Stimulated activated CD8-positive, alpha-beta memory T cell treated with anti-CD3 and anti-CD28 coated beads, Interleukin-4, amount 100 ng/mL, for 4 hours (primary cell): ENCODE measurements at places on chromosomes 16 and 17.

GRCh38 chr17:78418326-78419026 lies 40.0 kb downstream of the PGS1 start:
- no peak for DNase-seq

DNA sequence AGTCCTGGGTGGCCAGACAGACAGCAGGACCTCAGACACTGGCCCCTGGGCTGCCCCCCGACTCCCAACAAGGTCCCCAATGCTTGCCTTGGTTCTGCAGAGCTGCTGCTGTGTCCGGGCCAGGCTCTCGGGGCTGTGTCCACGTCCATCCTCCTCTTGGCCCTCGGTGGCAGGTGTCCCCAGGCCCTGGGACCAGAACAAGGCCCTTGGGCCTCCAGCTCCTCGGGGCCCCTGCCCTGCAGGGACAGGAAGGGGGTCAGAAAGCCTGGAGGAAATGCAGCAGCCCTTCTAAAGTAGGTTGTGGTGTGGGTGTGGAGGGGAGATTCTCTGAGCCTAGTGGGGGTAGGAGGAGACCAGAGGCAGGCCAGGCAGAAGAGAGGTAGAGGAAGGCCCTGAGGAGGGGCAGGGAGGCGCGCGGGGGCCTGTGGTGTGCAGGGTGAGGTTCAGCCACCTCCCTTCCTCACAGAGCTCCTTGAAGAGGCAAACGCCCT lies 2.5 kb upstream of the AXIN1 start:
- DNase-seq = peak; percentile 36

GRCh38 chr17:49717371-49717861 lies 9.7 kb upstream of the SLC35B1 start:
- DNase-seq = no peak

DNA sequence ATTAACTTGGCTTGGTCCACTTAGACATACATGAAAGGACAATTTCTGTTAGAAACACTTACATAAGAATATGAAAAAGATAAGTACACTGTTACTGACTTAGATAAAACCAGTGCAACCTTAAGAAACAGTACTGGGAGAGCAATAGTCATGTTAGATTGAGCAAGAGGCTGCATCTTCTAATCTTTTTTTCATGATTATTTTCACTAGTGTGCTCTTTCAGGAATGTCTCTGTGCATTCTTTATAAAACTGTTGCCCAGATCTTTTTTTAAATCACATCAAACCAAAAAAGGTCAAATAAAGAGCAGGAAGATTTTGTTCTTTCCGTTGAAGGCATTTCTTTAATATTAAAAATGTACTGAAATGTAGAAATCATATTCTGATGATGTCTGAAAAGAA lies 100.7 kb upstream of the AXIN2 start:
- no peak for DNase-seq

DNA sequence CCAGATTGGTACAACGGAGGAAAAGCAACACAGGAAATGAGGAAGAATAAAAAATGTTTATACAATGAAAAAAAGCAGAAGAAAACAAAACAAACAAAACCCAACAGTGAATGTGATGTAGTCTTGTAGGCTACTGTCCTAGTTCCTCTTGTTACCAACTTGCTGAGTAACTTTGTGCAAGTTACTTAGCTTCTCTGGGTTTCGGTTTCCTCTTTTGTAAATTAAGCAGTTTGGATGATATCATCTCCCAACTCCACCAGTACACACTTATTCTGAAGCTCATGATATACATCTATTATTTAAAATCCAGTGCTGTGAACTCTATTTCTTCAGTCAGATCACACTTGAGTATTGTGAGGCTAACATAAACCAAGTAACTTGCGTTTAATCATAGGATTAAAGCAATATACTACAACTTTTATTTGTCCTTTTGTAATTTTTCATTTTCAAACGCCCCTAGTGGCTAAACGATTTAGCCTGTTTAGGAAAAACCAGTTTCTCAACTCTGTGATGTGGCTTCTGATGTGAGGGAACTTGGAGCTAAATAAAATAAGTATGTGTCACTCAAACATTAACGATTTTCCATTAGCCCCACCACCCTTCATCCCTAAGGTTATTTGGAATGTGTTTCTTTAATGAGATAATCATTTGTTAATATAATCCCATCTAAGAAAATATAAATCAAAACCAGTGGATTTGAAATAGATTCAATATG lies 1.4 kb upstream of the UNK start:
- no peak for DNase-seq

GRCh38 chr17:70810609-70811008 lies 641.3 kb downstream of the KCNJ2 start:
- DNase-seq = no peak

- DNase-seq = no peak
These were observed 239 bp downstream of the PIEZO1 start for GRCh38 chr16:88784856-88785105.

DNA sequence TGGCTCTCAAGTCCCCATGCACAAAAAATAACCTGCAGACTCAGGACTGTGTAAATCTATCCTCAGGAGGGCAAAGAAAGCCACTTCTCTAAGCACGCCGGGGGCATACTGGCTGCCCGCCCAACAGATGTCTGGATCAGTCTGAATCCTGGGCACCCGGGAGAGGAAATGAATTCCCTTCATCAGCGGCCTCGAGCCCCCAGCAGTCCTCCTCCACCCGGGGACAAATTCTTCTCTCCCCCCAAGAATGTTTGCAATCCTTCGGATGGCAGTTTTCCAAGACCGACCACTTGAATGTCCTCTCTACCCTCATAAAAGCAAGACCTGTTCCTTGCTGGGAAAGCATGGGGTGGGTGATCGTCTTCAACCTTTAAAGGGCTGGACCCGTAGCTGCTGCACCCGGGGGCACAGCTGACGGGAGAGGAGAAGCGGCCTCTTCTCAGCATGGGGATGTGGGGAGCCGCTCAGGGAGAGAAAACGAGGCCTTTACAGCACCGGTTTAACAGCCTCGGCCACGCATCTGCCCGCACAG lies 9.4 kb upstream of the MAP2K3 start:
- no peak for DNase-seq

DNA sequence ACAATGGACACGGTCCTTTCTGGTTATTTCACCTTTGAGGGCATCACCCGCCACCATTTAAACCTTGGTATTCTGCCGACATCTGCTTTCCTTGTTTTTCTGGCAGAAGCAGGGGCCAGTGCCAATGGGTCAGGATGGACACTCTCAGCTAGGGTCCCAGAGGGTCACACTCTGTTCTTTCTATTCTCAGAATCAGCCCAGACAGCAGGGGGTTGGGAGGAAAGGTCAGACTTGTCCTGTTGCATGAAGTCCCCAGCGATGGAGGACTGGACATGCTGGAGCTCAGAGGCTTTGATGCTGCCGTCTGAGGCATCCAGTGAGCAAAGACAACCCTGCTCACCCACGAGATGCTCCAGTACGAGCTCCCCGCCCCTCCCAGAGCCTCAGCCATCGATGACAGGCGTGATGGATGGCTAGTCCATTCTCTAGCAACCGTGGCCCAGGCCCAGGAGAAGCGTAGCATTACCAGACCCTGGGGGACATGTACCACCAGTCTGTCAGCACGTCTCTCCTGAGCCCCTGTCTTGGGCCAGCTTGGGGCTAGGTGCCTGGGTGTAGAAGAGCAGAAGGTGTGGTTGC lies 62.0 kb downstream of the FOXL1 start:
- no peak for DNase-seq

GRCh38 chr16:2016407-2016922 lies 3.1 kb upstream of the NPW start:
- DNase-seq = no peak

DNA sequence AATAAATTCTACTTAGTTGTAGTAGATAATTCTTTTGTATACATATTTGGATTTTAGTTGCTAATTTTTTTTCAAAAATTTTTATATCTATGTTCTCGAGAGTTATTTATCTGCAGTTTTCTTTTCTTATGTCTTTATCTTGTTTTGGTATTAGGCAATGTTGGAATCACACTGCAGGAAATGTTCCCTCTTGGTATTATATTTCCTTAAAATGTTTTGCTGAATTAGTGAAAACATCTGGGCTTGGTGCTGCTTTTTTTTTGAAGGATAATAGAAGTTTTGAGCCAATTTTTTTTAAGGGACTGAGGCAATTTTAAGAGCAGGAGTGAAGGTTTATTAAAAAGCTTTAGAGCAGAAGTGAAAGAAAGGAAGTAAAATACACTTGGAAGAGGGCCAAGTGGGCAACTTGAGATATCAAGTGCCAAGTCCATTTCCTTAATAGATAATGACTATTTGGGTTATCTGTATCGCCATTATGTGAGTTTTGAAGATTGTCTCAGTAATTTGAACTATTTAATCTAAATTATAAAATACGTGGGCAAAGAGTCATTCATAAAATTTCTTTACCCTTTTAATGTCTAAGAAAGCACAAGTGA lies 1390.1 kb upstream of the CDH8 start:
- no peak for DNase-seq

DNA sequence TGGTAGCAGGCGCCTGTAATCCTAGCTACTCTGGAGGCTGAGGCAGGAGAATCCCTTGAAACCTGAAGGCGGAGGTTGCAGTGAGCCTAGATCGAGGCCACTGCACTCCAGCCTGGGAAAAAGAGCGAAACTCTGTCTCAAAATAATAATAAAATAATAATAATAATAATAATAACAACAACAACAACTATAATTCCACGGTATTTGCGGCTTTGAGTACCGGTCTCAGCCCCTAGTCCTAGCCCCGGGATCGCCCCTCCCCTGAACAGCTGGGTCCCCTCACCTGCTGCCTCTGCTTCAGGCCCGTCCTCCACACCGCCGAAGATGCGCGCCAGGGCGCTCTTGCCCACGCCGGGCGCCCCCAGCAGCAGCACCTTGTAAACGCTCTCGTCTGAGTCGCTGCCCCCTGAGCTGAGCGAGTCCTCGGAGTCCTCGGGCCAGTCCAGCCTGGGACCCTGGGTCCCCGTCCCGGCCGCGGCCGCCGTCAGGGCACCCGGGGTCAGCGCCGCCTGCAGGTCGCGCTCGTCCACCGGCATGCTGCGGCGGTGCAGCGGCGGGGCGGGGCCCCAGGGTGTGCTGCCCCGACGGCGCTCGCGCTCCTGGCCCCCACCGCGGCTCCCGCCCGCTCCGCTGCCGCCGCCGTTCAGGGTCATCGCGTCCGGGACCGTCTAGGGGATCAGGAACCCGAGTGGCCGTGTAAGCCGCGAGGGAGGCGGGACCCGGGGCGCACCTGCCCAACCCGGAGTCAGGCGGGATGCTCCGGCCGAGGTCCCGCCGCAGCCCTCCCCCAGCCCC lies 611 bp downstream of the RRAD start:
- no peak for DNase-seq

GRCh38 chr16:85426806-85427205 lies 186.3 kb upstream of the GSE1 start:
- DNase-seq = no peak

DNA sequence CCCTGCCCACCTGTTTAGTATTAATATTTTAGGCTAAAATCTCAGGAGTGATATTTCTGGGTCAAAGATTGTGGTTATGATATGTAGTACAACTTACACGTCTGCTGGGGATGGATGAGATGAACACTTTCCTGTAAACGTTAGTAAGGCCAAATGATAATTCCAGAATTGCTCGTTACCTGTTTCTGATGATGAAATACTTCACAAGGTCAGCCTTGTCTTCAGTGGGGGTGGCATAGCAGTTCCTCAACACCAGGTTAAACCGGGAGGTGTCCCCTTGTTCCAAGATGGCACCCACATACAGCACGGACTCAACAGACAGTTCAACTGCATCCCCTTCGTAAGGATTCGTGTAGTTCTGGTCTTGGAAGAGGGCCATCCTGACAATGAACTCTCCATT lies 9.3 kb downstream of the GP2 start:
- DNase-seq = no peak

GRCh38 chr17:16322636-16323035 lies 30.6 kb downstream of the CENPV start:
- no peak for DNase-seq

DNA sequence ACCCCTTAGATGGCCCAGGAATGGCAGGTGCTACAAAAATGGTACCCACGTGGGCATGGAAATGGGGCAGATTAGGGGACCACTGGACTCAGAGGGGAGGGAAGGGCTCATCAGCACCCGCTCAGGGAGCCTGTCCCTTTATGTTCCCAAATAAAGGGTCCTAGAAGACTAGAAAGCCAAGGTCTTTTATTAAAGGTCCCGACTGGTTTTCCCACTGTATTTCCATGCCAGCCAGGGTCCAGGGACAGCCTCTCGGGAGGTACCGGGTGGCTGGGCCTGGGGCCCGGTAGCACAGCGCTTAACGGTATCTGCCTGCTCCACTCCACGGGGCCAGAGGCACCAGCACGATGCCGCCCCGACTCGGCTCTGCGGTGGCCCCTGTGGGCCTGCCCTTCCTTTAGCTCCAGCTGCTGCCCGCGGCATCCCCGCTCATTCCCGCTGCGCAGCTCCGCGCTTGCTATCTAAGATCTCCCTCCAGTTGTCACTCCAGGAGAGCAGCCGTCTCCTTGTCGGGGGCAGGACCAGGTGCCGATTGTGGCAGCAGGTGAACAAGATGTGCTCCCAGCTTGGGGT lies 1.4 kb downstream of the NT5C start:
- DNase-seq = no peak

DNA sequence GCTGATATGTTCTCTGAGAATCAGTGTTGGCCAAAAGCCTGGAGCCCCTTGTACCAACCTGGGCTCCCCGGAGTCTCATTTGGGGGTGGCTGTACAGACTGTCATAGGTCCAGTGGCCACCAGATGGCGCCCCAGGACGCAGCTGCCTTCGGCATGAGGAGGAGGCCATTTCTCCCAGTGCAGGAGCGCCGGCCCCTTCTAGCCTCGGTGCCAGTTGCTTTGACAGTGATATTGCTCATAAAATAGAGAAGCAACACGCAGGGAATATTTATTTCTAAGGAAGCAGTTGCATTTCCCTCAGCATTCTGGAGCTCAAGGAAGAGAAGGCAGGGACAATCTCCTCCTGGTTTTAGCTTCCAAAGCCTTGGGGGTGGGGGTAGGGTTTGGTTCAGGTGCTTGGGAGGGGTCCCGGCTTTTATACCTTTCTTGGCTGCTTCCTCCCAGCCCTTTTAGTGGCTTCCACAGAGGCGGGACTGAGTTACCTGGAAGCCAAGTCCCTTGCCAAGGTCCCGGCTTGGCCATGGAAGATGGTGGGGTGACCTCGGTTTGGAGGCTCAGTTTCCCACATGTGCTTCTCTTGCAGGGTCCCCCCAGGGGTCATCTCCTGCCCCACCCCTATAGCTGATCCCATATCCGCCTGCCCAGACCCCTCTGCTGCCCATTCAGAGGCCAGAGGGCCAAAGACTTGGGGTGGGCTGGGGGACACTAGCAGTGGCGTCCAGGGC lies 117.8 kb upstream of the CDC42EP4 start:
- peak; percentile 62 for DNase-seq

DNA sequence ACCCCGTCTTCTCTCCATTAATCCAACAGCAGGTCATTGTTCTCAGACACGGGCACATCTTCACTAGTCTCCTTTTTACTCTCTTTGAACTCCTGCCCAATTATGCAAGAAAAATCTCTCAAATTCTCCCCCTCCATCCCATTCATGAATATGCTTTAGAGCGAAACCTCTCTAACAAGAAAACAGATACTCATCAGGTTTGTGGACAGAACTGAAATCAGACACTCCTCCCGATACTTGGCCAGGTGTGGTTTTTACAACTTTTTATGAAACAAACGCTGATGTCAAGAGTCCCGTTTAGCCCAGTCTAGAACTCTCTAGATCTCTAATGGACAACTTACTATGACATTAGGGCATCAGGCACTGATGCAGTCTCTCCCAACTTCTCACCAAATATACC lies 40.9 kb downstream of the PIK3R5 start:
- no peak for DNase-seq

GRCh38 chr16:11066261-11066870 lies 122.0 kb downstream of the CLEC16A start:
- DNase-seq = no peak

- no peak for DNase-seq
These were observed 15.8 kb downstream of the HS3ST4 start for GRCh38 chr16:25707553-25707952.

GRCh38 chr17:50636804-50637195 lies 2.1 kb downstream of the ABCC3 start:
- no peak for DNase-seq
